ENCODE measurements at places on chromosomes 11 and 22.

DNA sequence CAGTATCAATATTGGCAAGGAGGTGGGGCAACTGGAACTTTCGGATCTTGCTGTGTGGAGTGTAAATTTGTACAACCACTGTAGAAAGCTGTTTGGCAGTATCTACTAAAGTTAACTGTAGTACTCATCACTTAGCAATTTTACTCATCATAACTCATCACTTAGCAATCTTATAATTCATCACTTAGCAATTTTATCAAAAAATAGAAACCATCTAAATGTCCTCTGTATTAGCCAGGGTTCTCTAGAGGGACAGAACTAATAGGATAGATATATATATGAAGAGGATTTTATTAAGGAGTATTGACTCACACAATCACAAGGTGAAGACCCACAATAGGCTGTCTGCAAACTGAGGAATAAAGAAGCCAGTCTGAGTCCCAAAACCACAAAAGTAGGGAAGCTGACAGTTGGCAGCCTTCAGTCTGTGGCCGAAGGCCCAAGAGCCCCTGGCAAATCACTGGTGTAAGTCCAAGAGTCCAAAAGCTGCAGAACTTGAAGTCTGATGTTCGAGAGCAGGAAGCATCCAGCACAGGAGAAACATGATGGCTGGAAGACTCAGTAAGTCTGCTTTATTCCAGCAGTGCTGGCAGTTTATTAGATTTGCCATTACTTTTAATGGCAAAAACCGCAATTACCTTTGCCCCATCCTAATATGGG lies 92.9 kb upstream of the USP47 start:
- no peak for DNase-seq

- no peak for DNase-seq
Measured at GRCh38 chr11:111176603-111177002, 68.9 kb upstream of the POU2AF2 start.

- DNase-seq = no peak
Measured at GRCh38 chr11:8352103-8352875, 88.6 kb upstream of the LMO1 start.

GRCh38 chr22:37420686-37421467 lies 6.4 kb downstream of the ELFN2 start:
- no peak for DNase-seq

GRCh38 chr11:36718451-36718850 lies 120.4 kb upstream of the RAG2 start:
- no peak for DNase-seq

- peak; percentile 61 for DNase-seq
Measured at GRCh38 chr22:44023404-44024287, 456 bp upstream of the PARVB start.

- DNase-seq = no peak
Measured at GRCh38 chr22:37747080-37747714, 50.3 kb downstream of the TRIOBP start.

DNA sequence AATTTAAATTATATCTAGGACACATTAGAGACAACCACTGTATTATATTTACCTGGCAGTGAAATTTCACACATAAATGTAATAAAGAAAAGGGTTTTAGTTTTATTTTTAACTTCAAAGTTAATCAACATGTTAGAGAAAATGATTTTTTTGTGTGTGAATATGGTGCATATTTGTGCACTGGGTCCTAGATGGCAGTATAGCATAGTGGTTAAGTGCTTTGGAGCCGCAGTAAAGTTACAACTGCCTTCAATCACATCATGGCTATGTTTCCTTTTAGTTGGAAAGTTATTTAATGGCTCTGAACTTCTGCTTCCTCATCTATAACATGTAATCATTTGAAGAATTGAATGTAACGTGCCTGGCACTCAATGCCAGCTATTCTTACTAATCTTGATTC lies 108.9 kb upstream of the DDI1 start:
- no peak for DNase-seq

- DNase-seq = no peak
Measured at GRCh38 chr11:6681505-6681904, 1.6 kb downstream of the MRPL17 start.
